Activated CD4-positive, CD25-positive, alpha-beta regulatory T cell treated with anti-CD3 and anti-CD28 coated beads, Interleukin-2, amount 50 U/mL, for 24 hours (primary cell): ENCODE measurements at places on chromosomes 6 and 20.

DNA sequence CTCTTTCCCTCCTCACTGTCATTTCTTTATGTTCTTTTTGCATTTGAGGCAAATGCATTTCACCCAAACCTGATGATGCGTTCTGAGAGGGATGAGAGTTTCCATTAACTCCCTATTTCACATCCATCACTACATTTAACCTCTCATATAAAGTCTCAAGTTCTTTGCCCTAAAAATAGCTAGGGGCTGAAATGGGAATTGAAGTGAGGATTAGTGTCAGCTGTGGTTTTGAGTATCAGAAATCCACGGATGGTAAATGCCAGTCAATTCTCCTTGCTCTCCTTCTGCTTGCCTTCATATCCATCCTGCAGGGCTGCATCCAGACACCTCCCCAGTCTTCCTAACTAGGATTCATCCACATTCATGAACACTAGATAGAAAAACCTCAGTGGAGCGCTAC, 10.0 kb upstream of the DTNBP1 start:
- no peak for ATAC-seq

- ATAC-seq: no peak
Measured at GRCh38 chr6:165769401-165769800, 106.4 kb upstream of the PDE10A start.

DNA sequence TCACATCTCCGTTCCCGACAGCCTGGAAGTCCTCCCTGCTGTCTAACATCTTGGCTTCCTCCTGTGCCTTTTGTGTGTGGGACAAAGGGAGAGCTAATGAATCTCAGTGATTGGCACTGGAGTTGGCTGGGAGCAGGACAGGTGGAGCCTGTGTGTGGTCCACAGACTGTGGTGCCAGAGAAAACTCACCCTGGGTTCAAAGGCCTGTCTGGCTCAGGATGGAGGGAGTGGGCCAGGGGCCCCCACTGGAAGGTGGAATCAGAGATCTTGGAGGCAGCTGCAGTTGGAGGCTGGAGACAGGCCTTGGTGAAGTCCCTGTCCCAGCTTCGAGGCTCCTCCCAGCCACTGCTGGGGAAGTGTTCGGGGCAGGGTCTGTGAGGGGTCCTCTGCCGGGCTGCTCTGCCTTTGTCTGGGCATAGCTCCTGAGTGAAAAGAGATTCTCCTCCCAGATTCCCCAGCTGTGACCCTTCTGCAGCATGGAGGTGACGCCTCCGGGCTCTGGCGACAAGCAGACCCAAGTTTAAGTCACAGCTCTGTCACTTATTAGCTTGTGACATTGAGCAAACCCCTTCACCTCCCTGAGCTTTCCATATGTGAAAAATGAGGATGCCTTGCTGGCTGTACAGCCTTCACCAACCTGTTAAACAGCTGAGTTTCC, 13.9 kb upstream of the ITPR3 start:
- ATAC-seq: no peak

DNA sequence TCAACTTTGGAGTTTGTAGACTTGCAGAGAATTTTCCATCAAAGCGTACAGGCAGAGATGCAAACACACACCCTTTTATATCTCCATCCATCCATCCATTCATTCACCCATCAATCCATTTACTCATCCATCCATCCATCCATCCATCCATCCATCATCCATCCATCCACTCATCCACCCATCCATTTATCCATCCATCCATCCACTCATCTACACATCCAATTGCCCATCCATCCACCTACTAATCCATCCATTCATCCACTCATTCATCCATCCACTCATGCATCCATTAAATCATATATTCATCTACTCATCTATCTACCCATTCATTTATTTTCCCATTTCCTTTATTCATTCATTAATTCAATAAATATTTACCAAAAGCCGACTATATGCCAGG, 52.1 kb downstream of the KCNB1 start:
- ATAC-seq: no peak

- ATAC-seq: no peak
Measured at GRCh38 chr6:71190809-71191208, 97.8 kb upstream of the OGFRL1 start.

GRCh38 chr6:166775180-166775922, 148.3 kb upstream of the RPS6KA2 start:
- peak; percentile 56 for ATAC-seq

- ATAC-seq: no peak
Measured at GRCh38 chr6:66896415-66896814, 1189.4 kb upstream of the EYS start.

GRCh38 chr20:19642860-19643259, 115.2 kb upstream of the RIN2 start:
- ATAC-seq: no peak

GRCh38 chr20:37945091-37945547, 42.2 kb downstream of the VSTM2L start:
- ATAC-seq: no peak

- no peak for ATAC-seq
Measured at GRCh38 chr20:58174708-58175280, 53.7 kb downstream of the ANKRD60 start.

DNA sequence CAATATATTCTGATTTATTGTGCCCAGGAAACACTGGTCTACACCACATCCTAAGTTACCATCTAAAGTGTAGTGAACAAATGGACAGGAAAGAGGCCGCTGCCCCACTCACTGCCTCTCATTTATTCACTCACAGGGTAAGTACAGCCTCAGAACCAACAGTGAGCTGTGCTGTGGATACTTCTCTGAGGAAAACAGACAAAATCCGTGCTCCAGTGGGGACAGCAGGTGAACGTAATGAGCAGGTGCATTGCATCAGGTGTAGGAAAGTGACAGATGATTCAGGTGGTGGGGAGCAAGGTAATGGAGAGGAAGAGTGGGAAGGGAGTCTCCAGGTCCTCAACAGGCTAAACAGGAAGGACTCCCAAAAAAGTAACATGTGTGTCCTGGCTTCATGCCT, 8.4 kb upstream of the ULBP2 start:
- ATAC-seq: no peak

GRCh38 chr20:45496166-45496565, 19.3 kb downstream of the SPINT3 start:
- no peak for ATAC-seq

GRCh38 chr6:108677357-108677756, 116.6 kb downstream of the FOXO3 start:
- no peak for ATAC-seq
